Nephron progenitor cell (in vitro differentiated cells): ENCODE measurements at places on chromosomes 3 and 15.

GRCh38 chr3:82093641-82094040 lies 332.2 kb upstream of the GBE1 start:
- no peak for DNase-seq

DNA sequence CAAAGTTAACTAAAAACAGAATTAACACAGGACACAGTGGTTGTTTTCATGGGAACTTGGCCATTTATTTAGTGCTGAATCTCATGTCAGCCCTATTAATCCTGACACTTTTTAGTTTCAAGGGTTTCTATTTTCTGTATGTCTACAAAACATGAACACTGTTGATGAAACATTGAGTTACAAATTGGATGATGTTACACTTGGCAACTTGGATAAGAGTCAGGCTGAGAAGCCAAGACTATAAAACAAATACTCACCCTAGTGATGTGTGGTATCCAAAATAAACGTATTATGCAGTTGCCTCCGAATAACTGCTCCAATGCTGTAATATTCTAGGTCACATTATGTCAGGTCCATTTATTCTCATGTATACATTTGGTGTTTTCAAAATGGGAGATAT lies 349.6 kb downstream of the ZIC1 start:
- DNase-seq = no peak

DNA sequence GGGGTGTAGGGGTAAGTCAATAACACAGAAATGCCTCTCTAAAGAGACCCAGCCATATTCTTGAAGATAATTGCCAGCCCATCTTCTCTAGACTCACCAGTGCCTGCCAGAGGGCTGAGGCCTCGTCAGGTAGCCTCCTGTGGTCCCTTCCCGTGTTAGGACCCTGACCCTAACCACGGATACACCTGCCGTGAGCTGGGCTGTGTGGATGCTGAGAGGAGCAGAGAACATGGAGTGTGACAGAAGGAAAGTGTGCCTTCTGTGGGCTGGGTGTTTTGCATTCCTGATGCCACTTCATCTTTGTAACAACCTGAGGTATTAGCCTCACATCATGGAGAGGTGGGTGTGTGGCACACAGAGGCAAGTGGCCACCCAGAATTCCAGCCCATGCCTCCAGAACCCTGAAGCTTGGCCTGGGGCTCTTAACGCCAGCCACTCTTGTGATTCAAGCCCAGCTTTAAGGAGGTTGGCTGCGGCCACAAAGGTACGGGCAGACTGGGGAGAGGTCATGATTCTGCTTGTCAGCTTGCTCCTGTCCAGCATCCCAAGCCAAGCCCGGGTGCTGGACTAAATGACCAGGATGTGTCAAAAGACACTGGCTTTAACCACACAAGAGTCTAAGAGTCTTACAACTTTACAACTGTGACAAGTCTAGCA lies 21.1 kb upstream of the ABTB1 start:
- DNase-seq = no peak

- DNase-seq = no peak
Measured at GRCh38 chr3:45573591-45573990, 21.0 kb upstream of the LIMD1 start.

DNA sequence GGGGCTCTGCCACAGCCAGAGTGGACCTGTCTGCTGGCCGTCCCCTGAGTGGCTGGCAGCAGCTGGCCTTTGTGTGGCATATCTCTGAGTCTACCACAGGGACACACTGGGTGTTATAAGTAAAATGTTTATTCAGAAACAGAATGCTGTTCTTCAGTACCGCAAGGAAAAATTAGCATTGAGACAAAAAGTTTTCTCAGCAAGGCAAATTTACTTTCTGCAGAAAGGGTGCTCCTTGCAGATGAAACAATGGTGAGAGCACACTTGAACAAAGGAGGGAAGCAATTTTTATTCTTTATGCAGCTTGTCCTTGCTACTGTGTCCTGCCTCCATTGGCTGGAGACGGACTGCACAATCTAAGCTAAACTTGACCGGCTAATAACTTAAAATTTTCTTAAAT lies 4.0 kb downstream of the TMEM89 start:
- DNase-seq = no peak

- no peak for DNase-seq
Measured at GRCh38 chr3:71035314-71035713, 548.2 kb downstream of the FOXP1 start.

DNA sequence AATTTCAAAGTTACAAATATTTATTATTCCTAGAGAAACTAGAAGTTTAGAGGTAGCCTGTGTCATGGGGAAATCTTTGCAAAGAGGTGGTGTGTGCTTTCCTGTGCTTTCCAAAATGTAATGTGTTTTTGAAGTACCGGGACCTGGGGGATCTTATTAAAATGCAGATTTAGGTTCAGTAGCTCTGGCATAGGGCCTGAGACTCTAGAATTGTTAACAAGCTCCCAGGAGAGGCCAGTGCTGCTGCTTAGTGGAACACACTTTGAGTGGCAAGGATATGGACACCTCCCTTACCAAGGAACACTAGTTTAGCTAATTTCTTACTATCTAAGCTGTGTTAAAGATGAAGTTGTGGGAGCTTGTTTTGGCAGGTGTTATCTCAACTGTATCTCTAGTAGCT lies 428.9 kb downstream of the VGLL3 start:
- DNase-seq = no peak

- DNase-seq = no peak
Measured at GRCh38 chr3:100865442-100865841, 127.8 kb downstream of the ABI3BP start.

GRCh38 chr15:85607842-85608241 lies 186.9 kb downstream of the KLHL25 start:
- no peak for DNase-seq

GRCh38 chr15:63978511-63979261 lies 67.6 kb downstream of the DAPK2 start:
- no peak for DNase-seq

DNA sequence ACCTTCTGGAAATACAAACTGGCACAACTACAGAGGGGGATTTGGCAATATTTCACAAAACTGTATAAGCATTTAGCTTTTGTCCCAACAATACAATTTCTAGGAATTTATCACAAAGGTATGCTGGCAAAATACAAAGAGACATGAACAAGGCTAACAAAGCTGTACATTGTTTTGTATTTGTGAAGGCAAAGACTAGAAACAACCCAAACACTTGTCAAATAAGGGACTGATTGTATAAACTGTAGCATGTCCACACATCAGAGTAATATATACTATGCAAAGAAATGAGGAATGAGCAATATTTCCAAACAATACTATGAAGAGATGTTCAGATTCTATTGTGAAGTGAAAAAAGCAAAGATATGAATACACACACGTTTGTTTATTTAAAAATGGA lies 26.4 kb downstream of the CP start:
- DNase-seq = no peak

- peak; percentile 4 for DNase-seq
Measured at GRCh38 chr3:105866656-105867653, 1.9 kb downstream of the CBLB start.

DNA sequence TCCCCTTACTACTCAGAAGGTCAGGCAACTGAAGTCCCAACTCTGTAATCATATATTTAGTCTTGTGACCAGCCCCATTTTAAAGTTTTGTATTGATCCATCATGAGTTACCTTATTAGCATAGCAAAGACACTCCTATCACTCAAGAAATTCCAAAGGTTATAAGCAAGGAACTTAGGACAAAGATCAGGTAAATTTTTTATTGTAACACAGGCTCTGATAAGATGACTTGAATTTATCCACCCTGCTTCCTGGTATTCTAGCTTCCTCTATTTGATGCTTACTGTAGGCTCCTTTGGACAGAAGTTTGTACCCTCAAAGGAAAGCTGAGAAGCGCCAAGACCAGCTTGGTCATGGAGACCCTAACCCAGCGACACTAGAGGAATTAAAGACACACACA lies 8.2 kb upstream of the NDN start:
- no peak for DNase-seq

DNA sequence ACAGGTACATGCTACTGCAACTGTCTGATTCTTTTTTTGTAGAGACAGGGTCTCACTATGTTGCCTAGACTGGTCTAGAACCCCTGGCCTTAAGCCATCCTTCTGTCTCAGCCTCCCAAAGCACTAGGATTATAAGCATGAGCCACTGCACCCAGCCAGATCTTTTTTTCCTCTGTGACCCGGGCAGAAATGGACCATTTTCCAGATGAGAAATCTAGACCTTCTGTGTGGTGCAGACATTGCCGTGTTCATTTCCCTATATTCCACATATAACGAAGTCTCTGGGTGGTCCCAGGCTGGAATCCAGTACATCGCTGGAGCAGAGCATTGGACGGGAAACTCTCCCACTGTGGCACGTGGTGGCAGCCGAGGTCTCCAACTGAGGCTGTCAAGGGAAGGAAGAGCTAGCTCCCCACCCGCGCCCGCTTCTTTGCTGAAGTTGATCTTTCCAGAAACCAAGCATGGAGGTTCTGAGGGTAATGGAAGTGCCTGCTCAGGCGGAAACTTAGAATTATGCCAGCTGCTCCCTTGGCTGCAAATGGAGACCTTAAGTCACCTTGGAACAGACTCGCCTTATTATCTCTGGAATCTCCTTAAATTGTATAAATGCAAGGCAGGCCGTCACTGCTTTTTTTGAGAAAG lies 23.1 kb upstream of the TXNRD3 start:
- no peak for DNase-seq

GRCh38 chr15:33200903-33201302 lies 6.4 kb upstream of the FMN1 start:
- DNase-seq = no peak

DNA sequence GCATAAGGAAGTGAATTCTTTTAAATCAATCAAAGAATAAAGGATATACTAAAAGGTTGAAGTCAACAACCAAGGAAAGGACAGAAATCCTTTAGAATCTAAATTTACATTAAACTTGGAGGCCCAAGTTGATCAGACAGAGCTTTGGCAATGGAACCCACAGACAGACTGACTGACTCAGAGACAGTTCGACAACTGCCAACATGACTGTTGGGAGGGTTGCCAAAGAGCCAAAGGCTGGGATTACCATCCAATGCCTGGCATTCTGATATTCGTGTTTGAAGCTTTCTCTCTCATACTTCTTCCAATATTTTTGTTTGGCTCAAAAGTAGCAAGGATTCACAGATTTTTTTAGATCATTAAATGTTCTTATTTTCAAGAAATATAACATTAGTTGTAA lies 406.1 kb downstream of the PLCL2 start:
- DNase-seq = no peak

GRCh38 chr3:50521572-50521971 lies 18.1 kb upstream of the CACNA2D2 start:
- DNase-seq = no peak

DNA sequence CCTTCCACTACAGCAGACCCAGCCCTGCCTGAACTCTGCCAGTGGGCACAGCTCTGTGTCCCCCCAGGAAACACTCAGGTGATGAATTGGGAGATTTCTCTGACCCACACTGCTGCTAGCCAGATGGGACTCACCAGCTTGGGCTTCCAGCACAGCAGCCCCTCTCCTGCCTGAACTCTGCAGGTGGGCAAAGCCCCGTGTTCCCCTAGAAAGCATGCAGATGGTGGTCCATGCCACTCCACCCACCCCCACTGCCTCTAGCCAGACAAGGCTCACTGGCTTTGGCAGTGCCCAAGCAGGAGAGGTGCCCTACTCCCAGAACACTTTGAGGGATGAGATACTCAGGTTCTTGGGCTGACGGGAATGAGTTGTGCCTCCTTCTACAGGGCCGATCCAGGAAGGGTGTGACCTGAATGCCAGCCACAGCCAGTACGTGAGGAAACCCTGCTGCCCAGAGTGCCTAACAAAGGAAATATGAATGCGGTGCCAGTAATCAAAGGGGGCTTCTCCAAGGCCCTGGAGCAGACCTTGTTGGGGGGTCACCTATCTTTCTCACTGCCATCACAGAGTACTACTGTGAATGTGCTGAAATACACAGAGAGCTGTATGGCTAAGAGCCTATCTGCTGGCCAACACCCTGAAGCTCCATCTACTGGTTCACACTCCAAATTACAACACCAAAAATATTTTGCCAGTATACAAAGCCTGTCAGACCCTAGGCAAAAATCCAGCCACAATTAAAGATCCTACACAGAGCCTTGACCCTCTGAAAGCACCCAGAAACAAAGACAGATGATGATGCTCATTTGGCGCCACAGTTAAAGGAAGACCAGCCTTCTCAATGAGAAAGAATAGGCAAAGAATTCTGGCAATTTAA lies 61.9 kb downstream of the BTLA start:
- DNase-seq = no peak

- DNase-seq = no peak
Measured at GRCh38 chr3:172553526-172554252, 30.5 kb upstream of the TNFSF10 start.

- peak; percentile 14 for DNase-seq
Measured at GRCh38 chr3:189304465-189305351, 132.9 kb downstream of the TPRG1 start.

DNA sequence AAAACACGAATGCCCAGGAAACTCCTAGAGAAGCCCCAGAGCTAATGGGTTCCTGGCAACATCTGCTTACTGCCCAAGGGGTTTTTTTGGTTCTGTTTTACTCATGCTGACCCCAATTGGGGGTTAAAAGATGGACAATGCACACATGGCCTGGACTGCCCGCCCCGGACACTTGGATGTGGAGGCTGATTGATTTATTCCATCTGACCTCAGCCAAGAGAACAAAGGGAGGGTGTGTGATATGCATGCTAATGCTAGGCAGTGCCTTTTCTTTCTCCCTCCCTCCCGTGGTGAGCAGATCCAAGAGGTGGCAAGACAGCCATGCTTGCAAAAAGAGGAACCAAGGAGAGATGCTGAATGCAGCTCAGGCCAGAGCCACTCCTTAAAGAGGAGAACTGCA lies 3.3 kb upstream of the LRTM1 start:
- DNase-seq = no peak

GRCh38 chr3:111923806-111924205 lies 55.0 kb upstream of the ABHD10 start:
- DNase-seq = no peak

- DNase-seq = no peak
Measured at GRCh38 chr3:115616461-115616860, 6.8 kb upstream of the GAP43 start.

GRCh38 chr15:87816016-87816415 lies 440.5 kb downstream of the NTRK3 start:
- no peak for DNase-seq

DNA sequence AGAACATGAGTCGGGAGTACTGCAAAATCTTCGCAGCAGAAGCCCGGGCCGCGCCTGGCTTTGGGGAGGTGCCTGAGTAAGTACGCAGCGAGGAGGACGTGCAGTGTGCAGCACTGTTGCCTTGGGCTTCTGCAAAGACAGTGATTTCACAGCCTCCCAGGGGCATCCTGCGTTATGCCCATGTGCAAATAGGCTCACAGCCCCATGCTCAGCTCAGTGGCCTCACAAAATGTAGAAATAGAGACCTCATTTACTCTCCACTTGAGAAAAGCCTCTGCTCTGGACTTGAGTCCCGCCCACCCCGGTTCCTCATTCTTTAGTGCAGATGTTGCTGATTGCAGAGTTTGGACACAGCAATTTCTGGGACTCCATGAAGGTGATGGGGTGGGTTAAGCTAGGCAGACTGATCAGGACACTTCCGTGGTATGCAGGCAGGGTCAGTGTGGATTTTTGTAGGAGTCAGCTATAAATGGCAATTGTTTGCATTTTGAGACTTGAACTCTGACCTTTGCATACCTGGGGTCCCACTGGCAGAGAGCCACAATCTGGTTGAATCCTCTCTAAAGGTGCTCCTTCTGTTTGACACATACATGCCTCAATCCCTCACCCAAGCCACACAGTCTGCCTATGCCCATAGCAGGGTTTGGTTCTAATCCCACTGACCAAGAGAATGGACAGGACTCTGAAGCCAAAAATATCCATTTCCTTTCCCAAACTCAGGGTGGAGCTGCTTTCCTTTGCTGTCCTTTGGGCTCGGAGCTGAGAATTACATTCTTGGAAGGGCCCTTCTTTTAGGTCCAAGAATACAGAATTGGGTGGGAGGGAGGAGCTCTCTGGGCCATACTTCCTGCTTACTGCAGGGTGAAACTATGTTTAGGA lies 20.7 kb upstream of the SLC28A1 start:
- no peak for DNase-seq
